ENCODE measurements at places on chromosomes 16 and 17.
A peak's percentile ranks its signal among the peaks of the same experiment; 100 is the strongest.

DNA sequence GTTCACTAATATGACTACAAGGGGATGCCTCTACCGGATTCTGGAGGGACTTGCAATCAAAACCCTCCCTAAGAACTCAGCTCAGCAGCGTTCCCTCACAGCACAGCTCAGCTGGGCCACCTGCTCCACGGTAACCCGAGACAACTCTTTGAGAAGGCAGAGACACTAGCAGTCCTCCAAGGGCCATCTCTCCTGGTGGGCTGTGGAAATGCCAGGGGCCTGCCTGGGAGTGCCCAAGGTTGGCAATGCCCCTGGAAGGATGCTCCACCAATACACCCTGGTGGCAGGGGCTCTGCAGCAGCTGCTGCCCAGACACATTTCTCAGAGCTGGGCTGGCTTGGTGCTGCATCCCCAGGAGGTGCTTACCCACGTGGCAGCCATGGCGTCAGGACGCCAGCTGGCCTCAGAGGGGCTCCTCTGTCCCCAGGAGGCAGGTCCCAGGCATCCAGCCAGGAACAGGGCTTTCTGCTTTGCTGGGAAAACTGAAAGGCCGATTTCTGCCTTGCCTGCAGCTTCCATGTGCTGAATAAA lies 16.5 kb downstream of the CDIP1 start:
- no peak overlapping the region for H3K4me3 ChIP-seq
- H3K36me3 ChIP-seq: peaks cover 7% of the 10 kb centered on the region
- peak; percentile 49 for DNase-seq
- H3K27ac ChIP-seq: no peak overlapping the region
- no peaks in the 10 kb centered on the region for H3K27me3 ChIP-seq
- H3K4me1 ChIP-seq: 0 out of 2 replicates have a peak, but pooled peaks cover 3% of the 10 kb centered on the region

DNA sequence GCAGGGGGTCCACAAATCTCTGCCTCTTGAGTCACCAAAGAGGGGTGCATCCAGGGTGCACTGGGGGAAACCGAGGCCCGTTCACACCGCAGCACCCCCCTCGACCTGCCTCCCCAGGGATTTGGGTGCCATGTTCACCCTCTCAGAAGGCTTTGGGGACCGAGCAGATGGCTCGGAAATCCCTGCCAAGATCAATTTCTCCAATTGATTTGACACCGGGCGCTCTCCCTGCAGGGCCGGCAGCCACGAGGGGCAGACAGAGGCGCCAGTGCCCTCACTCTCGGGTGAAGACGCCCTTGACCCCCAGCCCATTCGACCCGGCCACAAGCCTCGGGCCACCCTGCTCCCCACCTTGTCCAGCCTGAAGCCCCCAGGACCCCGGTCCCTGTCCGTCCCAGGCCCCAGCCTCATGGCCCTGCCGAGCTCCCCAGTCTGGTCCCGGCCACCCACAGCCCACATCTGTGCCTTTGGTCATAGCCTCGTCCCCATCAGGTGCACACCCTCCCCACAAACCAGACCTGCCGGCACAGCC lies 9.3 kb downstream of the SSTR5 start:
- no peak overlapping the region for H3K4me3 ChIP-seq
- no peaks in the 10 kb centered on the region for H3K4me1 ChIP-seq
- no peak for DNase-seq
- H3K36me3 ChIP-seq: peaks cover 8% of the 10 kb centered on the region
- H3K27me3 ChIP-seq: no peaks in the 10 kb centered on the region

GRCh38 chr17:68468788-68469187 lies 11.5 kb upstream of the WIPI1 start:
- no peak overlapping the region for H3K27ac ChIP-seq
- H3K36me3 ChIP-seq: no peaks in the 10 kb centered on the region
- DNase-seq: no peak
- no peaks in the 10 kb centered on the region for H3K27me3 ChIP-seq
- no peaks in the 10 kb centered on the region for H3K4me1 ChIP-seq
- H3K4me3 ChIP-seq: no peak overlapping the region

DNA sequence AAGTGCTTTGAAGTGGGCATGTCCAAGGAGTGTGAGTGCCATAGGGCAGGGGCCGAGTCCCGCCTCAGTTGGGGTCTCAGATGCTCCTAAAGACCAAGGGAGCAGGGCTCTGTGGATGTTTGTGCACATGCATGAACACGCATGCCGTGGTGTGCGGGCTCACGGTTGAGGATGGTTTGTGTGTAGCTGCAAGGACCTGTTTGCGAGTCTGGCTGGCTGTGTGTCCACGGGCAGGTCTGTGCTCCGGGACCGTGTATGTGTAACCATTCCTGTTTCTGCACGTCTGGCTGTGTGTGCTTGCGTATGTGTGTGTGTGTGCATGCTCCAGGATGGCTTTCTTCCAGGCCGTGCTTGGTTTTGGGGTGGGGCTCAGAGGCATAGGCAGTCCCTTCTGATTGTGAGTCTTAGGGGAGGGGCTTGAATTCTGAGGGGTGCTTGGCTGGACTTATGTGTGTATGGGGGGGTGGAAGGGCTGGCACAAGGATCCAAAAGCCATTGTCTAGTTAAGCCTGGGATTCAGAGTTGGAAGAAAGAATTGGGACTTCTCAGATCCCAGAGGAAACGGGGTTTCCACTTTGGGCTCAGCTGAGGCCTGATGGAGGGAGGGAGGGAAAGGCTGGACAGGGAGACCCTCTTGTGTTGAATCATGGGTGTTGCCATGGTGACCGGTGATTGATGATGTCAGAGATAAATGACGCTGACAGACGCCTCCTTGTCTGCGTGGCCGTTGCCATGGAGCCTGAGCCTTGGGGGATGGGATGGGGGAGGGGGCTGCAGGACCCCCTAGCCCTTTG lies 14.4 kb downstream of the GJD3 start:
- DNase-seq: no peak
- H3K36me3 ChIP-seq: peaks cover 20% of the 10 kb centered on the region
- no peak overlapping the region for H3K4me3 ChIP-seq
- peaks cover 10% of the 10 kb centered on the region for H3K4me1 ChIP-seq
- H3K27me3 ChIP-seq: no peaks in the 10 kb centered on the region

- H3K4me1 ChIP-seq: peaks cover 1% of the 10 kb centered on the region
- H3K27me3 ChIP-seq: no peaks in the 10 kb centered on the region
- H3K36me3 ChIP-seq: peaks cover 3% of the 10 kb centered on the region
- no peak overlapping the region for H3K27ac ChIP-seq
These were observed 4.0 kb downstream of the PRKCA start for GRCh38 chr17:66306446-66306845.

DNA sequence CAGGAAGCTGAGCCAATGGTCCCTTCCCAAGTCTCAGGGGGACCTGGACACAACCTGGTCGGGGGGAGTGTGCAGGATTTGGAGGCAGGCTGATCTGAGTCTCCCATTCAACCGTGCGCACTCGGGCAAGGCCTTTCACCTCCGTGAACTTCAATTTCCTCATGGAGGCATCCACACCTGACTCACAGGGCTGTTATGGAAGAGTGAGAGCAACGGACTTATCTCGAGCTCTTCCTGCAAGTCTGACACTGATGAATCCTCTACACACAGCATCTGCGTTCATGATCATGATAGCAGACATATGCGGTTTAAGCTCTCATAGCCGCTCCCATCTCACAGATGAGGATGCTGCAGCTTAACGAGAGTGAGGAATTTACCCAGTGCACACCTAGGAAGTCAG lies 21.6 kb downstream of the TIMM22 start:
- no peak for DNase-seq
- H3K27ac ChIP-seq: no peak overlapping the region
- no peak overlapping the region for H3K4me3 ChIP-seq
- H3K27me3 ChIP-seq: no peaks in the 10 kb centered on the region
- no peaks in the 10 kb centered on the region for H3K36me3 ChIP-seq

- no peaks in the 10 kb centered on the region for H3K27me3 ChIP-seq
- no peak overlapping the region for H3K4me3 ChIP-seq
- no peaks in the 10 kb centered on the region for H3K36me3 ChIP-seq
- H3K27ac ChIP-seq: no peak overlapping the region
- DNase-seq: no peak
These were observed 116.1 kb downstream of the C16orf95 start for GRCh38 chr16:87201052-87201451.

DNA sequence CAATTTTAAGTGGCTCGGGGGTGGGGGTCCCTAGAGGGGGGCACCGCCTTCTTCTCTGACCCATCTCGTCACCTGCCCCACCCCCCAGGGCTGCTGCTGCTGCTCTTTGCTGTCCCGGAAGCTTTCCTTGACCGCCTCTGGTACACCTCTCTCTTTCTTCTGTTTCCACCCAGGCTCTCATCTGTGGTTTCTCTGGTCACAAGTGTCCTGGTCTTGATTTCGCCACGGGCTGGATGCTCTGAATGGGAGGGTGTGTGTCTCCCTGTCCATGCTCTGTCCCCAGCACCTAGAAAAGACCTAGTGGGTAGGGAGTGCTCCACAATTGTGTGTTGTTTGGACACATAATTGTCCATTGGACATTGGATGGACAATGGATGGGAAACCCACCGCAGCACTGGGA lies 134.7 kb upstream of the CIBAR2 start:
- no peaks in the 10 kb centered on the region for H3K4me1 ChIP-seq
- no peak for DNase-seq
- H3K27me3 ChIP-seq: no peaks in the 10 kb centered on the region
- no peaks in the 10 kb centered on the region for H3K36me3 ChIP-seq

DNA sequence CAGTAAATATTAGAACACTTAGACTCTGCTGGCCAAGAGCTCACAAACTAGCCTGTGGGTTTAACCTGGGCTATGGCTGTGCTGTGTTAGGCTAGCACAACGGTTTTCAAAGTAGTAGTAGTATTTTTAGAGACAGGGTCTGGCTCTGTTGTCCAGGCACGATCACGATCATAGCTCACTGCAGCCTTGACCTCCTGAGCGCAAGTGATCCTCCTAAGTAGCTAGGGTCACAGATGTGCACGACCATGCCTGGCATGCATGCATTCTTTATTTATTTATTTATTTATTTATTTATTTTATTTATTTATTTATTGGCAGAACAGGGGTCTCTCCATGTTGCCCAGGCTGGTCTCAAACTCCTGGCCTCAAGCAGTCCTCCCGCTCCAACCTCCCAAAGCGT lies 10.3 kb downstream of the MRPL27 start:
- no peak overlapping the region for H3K4me3 ChIP-seq
- H3K27ac ChIP-seq: no peak overlapping the region
- H3K36me3 ChIP-seq: peaks cover 11% of the 10 kb centered on the region
- peaks cover 2% of the 10 kb centered on the region for H3K4me1 ChIP-seq

GRCh38 chr17:4208238-4208637 lies 55.5 kb downstream of the ANKFY1 start:
- DNase-seq: peak; percentile 31
- H3K4me1 ChIP-seq: no peaks in the 10 kb centered on the region

DNA sequence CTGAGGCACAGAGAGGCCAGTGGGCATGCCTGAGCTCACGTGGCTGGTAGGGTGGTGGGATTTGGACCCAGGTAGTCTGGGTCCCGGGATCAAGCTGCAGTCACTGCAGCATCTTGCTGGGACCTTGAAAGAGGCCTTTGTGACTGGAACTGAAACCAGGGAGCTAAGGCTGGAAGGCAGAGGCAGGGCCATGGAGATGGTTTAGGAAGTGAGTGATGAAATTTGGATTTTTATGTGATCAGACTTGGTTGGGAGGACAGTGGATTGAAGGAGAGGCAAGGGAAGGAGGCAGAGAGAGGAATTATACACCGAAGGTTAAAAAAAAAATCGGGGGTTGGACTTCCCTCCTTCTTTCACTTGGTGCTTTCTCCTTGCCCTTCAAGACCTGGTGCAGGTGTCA lies 255.4 kb upstream of the CACNG5 start:
- no peaks in the 10 kb centered on the region for H3K36me3 ChIP-seq
- H3K27me3 ChIP-seq: no peaks in the 10 kb centered on the region
- no peak overlapping the region for H3K27ac ChIP-seq
- H3K4me3 ChIP-seq: no peak overlapping the region

DNA sequence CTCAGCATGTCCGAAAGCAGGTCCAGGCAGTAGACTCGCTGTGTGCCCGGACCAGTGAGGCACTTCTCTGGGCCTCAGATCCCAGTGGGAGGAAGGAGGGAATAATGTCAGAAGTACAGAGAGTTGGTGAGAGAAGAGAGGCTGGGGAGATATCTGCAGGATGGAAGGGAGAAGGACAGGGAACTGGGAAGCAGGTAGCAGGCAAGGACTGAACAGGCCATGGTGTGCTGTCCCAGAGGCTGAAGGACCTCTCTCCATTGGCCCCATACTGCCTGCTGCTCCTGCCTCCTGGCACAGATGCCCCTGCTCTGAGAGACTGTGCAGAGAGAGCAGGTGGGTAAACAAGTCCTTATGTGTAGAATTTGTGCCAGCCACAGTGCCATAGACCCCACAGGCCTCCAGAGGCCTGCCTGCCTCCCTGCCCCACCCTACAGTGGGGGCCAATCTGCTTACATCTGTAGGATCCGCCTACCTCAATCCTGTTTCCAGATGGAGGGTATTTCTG lies 34.2 kb upstream of the CRHR1 start:
- no peaks in the 10 kb centered on the region for H3K4me1 ChIP-seq
- H3K27me3 ChIP-seq: peaks cover 33% of the 10 kb centered on the region
- no peak for DNase-seq
- H3K27ac ChIP-seq: no peak overlapping the region
- no peak overlapping the region for H3K4me3 ChIP-seq

DNA sequence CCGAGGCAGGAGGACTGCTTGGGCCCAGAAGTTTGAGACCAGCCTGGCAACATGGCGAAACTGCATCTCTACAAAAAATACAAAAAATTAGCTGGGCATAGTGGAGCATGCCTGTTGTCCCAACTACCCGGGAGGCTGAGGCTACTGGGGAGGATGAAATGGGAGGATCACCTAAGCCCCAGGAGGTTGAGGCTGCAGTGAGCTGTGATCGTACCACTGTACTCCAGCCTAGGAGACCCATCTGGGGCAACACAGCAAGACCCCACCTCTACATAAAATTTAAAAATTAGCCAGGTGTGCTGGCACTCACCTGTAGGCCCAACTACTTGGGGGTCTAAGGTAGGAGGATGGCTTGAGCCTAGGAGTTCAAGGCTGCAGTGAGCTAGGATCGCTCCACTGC lies 1.8 kb downstream of the PAM16 start:
- no peaks in the 10 kb centered on the region for H3K27me3 ChIP-seq
- DNase-seq: no peak
- H3K27ac ChIP-seq: no peak overlapping the region
- H3K36me3 ChIP-seq: peaks cover 20% of the 10 kb centered on the region
- no peak overlapping the region for H3K4me3 ChIP-seq
- H3K4me1 ChIP-seq: no peaks in the 10 kb centered on the region

Measured in H9 (cell line).